NCI-H524 (cell line): ENCODE measurements at places on chromosomes 4 and X.

DNA sequence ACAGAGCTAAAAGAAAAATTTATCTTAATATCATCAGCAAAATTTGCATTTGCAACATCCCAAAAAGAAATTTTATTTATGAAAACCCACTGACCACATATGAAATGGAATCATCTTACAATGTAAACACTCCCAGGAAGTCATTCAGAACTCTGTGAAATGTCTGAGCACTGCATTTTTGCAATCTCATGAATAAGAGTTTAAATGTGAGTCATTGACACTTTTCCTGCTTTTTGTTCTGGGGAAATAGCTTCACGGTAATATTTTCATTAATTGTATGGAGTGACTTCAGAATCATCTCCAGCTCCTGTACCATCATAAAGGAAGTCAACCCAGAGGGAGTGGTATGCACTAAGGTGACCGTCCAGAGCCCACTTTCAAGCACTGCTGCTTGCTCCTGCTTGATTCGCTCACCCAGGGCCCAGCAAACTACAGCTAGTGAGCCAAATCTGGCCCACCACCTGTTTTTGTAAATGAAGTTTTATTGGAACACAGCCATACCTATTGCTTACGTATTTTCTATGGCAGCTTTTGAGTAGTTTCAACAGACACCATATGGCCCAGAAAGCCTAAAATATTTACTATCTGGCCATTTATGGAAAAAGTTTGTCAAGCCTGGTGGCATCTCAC, 17.2 kb downstream of the EDNRA start:
- DNase-seq, result peak; percentile 3

DNA sequence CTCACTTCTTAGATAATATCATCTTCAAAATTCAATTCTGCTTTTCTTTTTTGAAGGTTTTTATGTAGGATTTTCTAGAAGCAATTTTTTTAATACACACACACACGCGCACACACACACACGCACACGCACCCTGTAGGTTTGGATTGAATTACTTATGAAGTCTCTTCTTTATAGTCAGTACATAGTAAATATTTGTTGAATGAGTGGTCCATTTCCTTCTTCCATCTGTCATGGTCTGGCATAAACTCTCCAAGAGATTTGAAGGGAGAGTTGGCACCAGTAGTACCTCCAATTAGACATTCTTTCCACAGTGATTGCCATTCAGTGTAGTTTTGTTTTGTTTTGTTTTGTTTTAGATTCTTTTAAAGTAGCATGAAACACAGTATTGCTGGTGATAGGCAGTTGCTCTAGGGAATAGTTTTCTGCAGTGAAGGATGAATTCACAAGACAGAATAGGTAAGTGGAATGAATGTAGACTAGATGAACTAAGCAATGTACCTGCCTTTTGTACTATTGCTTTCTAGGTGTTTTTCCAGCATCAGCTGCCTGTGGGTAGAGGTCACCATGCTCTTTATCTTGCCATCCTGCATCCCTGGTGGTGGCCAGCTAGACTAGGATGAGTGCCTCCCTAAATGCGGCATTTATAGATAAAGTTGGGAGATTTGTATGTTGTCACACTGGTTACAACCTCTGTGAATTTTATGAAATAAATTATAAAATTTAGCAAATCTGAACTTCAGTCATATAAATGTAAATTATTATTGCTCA, 20.5 kb downstream of the PDLIM5 start:
- DNase-seq, result no peak

GRCh38 chr4:188714501-188714900, 575.3 kb downstream of the TRIML1 start:
- DNase-seq, result no peak

DNA sequence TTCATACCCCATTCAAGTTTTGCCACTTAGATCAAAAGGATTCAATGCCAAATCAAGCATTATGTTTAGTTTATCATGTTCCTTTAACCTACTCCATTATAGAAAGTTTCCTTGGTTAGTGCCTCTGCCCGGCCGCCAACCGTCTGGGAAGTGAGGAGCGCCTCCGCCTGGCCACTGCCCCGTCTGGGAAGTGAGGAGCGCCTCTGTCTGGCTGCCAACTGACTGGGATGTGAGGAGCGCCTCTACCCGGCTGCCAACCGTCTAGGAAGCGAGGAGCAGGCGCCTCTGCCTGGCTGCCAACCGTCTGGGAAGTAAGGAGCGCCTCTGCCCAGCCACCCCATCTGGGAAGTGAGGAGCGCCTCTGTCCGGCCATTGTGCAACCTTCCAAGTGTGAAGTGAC, 36.3 kb upstream of the PDGFRA start:
- no peak for DNase-seq

DNA sequence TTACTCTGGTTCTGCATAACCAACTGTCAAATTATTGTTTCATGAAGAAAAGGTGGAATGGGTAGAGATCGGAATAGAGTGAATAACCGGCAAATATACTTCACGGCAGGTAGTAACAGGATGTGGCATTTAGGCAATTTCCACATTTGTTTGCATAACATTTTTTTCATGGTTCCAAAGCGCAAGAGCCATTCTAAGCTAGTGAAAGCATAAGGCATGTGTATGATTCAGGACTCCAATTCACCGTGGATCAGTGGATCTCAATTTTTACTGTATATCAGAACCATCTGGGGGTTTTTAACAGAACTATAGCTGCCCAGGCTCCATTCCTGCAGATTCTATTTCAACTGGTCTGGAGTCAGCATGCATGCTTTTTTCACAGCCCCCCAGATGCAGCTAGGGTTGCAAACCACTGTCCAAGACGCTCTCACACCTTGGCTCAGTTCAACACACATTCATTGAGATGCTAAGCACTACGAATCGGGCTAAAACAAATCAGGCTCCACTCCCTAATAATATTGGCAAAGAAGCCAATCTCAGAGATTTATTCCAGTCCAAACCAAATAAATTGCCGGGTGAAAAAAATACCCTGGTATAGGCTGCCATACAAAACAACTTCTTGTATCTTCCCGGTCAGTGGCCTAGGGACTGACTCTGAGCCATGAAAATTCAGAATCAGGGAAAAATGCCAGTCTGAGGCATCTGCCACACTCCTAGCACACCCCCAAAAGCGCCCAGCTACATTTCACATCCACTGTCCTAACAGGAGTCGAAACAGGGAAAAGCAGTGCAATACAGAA, 30.0 kb downstream of the AFAP1 start:
- no peak for DNase-seq

- DNase-seq, result no peak
Measured at GRCh38 chrX:49762175-49762720, 66.5 kb upstream of the PAGE1 start.

GRCh38 chrX:86917959-86918358, 599.6 kb upstream of the KLHL4 start:
- no peak for DNase-seq

- no peak for DNase-seq
Measured at GRCh38 chr4:153067376-153067775, 131.3 kb downstream of the FHDC1 start.

GRCh38 chrX:118199997-118200396, 83.4 kb upstream of the KLHL13 start:
- no peak for DNase-seq

DNA sequence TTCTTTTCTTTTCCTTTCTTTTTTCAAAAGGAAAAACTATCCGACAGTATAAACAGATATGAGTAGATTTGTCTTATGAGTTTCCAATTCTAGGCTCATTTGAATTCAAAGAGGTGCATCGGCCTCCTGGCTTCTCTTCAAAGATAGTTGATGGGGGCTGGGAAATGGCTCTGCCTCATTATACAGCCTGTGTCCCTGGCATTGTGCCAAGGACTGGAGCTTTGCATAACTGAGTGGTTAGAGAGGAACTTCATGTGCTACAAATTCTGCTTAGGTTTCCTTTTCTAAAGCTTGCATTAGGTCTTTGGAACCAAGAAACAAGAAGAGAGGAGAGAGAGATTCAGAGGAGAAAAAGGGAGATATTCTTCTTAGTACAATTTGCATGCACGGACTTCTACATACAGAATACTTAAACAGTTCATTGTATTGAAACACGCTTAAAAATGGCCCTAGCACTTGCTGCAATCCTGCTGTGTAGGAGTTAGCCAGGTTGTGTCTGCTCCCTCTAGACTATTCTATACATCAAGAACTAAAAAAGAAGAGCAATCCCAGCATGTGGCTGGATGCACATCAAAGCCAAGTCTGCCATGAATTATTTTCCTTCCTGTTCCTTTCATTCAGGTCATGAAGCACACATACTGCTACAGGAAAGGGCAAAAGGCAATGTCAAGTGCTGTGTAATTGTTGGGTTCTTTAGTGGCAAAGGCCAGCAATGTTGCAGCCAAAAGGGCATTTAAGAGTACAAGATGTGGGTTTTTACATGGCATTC, 70.9 kb downstream of the INTS12 start:
- peak; percentile 59 for DNase-seq

DNA sequence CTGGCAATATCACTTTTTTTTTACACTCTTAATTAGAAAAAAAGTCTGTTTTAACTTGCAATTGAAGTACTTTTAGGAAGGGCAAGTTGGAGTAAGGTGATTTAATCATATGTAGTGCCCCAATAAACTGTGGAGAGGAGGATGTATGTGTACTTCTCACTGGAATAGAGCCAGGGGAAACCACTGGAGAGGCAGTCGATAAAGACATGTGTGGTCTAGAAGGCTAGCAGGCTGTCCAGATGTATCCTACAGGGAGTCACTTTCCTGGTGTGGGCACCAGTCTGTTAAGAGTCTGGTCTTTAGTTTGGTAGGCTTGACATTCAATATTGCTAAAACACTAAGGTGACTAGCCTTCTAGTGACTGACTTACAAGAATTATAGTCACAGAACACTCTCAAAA, 9.6 kb upstream of the SGMS2 start:
- no peak for DNase-seq

DNA sequence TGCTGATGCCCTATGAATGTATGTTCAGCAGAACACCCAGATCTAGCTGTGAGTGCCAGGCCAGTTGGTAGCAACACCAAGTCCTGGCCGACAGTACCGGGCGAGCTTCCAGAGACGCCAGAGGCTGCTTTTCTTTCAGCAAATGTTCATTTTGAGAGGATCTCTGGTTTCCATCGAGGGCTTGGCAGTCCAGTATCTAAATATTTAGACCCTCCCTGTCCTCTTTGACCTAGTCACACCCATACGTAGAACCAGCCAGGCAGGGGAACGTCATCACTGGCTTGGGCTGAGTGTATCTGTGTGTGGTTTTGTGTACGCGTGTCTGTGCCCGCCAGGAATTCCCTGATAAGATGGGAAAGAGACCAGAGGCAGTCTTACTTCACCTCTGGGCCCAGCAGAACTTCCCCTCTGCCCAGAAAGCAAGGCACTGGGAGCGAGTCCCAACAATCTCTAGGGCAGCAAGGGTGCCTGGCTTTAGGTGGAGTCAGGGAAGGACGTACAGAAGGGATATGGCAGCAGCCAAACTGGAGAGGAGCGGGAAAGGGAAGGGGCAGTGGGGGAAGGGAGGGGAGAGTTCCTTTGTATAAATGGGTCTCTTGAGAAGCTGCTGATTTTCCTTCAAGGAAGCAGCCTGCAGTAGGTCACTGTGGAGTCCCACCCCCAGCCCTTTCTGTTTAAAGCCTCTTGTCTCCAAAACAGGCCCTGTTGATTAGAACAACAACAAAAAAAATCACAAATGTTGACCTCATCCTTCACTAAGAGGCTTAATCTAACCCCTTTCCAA, 15.0 kb upstream of the ELF4 start:
- DNase-seq, result no peak

DNA sequence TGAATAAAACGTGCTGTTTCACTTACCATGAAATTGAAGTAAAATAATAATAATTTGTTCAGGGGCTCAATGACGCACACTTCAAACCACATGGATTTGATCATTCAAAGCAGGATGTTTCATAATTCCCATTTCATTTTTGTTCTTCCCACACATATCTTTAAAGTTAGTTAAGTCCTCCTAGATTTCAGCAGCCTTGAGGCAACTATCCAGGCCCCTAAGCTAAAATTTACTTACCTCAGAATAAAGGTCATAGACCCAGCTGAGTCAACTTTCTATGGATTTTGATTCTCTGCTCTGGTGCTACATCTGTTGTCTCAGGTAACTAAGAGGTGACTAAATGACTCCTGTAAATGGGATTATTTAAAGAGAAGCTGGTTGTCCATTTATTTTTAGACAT, 25.0 kb downstream of the GPR174 start:
- no peak for DNase-seq

- no peak for DNase-seq
Measured at GRCh38 chrX:117680286-117680685, 436.3 kb downstream of the KLHL13 start.

DNA sequence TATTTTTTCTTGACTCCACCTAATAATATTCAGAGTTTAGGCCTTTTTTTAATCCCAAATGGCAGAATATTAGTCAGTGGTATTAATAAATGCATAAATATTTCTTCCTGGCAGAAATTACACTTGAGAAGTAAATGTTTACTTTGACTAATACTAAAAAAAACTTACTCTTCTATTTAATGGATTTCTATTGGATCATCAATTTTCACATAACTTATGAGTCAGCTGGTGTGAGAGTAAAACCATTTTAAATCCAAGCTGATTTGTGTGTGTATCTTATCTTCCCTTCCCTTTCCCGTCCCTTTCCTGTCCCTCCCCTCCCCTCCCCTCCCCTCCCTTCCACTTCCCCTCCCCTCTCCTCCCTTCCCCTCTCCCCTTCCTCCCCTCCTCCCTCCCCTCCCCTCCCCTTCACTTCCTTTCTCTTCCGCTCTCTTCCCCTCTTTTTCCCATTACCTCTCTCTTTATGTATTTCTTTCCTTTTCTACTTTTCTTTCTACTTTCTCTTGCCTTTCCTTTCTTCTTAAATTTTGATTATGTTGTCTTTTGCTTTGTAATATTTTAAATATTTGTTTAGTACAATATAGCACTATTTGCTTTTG, 630.1 kb upstream of the EPHA5 start:
- DNase-seq, result no peak

DNA sequence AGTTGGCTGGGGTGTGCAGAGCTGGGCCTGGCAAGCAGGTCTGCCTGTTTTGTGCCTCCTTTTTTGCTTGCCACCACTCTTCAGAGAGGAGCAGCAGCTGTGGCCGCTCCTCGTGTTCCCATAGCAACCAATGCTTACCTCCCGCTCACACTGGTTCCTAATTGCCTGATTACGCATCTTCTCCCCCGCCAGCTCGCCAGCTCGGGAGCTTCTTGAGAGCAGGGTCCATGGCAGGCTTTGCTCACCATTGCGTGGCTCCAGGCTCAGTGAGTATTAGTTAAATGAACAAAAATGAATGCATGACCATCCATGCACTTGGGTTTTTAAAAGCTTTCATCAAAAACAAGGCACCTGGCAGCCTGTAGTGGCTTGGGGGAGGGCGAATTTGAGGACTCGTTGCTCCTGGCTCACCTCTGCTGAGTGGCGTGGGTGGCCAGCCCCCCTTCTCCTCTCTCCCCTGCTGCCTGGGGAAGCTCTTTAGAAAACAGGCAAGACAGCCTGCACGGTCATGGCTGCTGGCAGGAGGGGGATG, 14.2 kb upstream of the PJA1 start:
- DNase-seq, result peak; percentile 93

GRCh38 chrX:46758163-46758955, 559 bp downstream of the SLC9A7 start:
- peak; percentile 63 for DNase-seq

DNA sequence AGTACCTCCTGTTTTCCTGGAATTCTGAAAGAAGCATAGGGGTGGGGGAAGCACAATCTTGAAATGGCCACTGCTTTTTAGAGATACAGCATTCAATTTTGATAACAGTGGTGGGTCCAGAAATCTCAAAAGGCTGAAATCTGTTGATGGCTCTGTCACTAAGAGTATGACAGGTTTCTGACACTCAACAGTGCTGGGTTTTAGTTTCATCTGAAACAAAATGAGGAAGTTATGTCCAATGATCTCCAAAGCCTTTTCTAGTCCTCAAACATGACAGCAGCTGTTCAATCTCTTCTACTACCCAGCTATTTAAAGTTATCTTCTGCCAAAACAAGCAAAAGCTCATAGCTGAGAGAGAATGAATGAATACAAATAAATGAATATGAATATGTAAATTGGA, 110.5 kb downstream of the IL1RAPL1 start:
- DNase-seq, result peak; percentile 3
